ENCODE measurements at places on chromosomes 5 and 9. TPM values are rescaled to one million over a fixed set of nuclear protein-coding genes. Genes with fewer than 3 reads are reported as not detected.

DNA sequence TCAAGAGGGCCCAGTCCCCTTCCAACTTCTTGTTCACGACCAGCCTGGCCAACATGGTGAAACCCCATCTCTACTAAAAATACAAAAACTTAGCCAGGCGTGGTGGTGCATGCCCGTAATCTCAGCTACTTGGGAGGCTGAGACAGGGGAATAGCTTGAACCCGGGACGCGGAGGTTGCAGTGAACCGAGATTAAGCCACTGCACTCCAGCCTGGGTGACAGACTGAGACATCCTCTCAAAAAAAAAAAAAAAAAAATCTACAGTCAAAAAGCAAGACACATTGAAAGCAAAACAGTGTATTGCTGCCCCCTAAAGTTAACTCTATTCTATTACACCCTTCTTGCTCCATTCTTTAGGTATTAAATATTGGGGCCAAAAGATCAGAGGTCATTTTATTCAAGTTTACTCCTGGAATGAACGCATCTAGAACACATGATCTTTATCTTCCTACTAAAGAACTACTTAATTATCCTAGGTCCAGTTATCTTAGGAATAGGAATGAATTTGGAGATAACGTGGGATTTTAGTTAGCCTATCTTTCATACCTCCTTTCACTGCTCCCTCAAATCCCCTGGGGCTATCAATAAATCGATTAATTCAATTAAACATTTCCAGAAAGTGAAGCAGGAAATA is 2.4 kb downstream of the ATG12 start:
- DNase-seq: peak; percentile 78
- H3K36me3 ChIP-seq: peaks cover 7% of the 10 kb centered on the region
- no peaks in the 10 kb centered on the region for H3K27me3 ChIP-seq
- H3K27ac ChIP-seq: no peak overlapping the region
- H3K4me3 ChIP-seq: no peak overlapping the region

DNA sequence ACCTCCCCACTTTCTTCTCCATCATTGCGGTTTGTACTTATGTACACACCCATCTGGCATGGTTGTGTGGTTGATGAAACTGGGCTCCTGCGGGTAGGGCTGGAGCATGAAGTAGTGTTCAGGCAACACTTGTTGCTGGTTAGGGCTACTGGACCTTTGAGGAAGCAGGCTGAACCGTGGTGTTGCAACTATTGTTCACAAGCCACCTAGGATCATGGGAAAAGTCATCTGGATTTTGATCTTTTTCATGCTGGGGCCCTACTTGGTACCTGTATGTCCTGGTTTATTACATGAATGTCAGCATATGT is 40.1 kb upstream of the TIFAB start:
- H3K27ac ChIP-seq: no peak overlapping the region
- no peaks in the 10 kb centered on the region for H3K36me3 ChIP-seq
- peaks cover 54% of the 10 kb centered on the region for H3K27me3 ChIP-seq
- H3K4me3 ChIP-seq: no peak overlapping the region
- no peak for DNase-seq

DNA sequence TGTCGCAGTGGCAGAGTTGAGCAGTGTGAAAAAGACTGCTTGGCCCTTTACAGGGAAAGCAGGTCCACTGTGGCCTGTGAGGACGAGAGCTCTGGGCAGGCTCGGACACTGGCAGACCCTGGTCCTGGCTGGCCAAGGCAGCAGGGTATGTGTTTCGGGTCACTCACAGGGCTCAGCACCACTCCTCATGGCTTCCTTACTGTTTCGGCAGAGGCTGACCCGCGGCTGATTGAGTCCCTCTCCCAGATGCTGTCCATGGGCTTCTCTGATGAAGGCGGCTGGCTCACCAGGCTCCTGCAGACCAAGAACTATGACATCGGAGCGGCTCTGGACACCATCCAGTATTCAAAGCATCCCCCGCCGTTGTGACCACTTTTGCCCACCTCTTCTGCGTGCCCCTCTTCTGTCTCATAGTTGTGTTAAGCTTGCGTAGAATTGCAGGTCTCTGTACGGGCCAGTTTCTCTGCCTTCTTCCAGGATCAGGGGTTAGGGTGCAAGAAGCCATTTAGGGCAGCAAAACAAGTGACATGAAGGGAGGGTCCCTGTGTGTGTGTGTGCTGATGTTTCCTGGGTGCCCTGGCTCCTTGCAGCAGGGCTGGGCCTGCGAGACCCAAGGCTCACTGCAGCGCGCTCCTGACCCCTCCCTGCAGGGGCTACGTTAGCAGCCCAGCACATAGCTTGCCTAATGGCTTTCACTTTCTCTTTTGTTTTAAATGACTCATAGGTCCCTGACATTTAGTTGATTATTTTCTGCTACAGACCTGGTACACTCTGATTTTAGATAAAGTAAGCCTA is 15.7 kb downstream of the SQSTM1 start:
- no peak overlapping the region for H3K4me3 ChIP-seq
- no peak for DNase-seq
- no peak overlapping the region for H3K27ac ChIP-seq

DNA sequence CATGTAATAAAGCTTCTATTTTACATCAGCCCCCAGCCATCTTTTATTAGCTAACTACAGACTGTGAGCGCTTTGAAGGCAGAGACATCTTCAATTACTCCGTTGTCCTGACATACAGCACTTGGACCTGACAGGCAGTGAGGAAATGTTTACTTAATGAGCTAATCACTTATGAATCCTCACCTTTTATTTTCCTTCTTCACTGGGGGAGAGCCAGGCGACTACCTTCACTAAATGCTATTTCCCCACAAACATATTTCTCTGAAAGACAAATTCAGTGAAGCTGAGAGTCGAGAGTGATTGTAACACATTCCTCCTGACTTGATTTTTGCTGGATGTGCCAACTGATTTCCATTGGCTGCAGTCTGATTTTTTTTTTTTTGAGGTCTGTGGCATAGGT is 192.1 kb upstream of the CLINT1 start:
- no peak for DNase-seq
- H3K4me3 ChIP-seq: no peak overlapping the region

- H3K36me3 ChIP-seq: no peaks in the 10 kb centered on the region
- H3K4me1 ChIP-seq: no peaks in the 10 kb centered on the region
- H3K4me3 ChIP-seq: no peak overlapping the region
- peaks cover 5% of the 10 kb centered on the region for H3K27me3 ChIP-seq
- no peak overlapping the region for H3K27ac ChIP-seq
These were observed 167.8 kb downstream of the OLFM1 start for GRCh38 chr9:135255033-135255840.

GRCh38 chr5:72494623-72495124 is 12.5 kb downstream of the ZNF366 start:
- no peak overlapping the region for H3K4me3 ChIP-seq
- H3K27ac ChIP-seq: no peak overlapping the region
- no peaks in the 10 kb centered on the region for H3K36me3 ChIP-seq
- no peaks in the 10 kb centered on the region for H3K4me1 ChIP-seq

- no peaks in the 10 kb centered on the region for H3K4me1 ChIP-seq
- DNase-seq: no peak
- H3K36me3 ChIP-seq: peaks cover 99% of the 10 kb centered on the region
- no peaks in the 10 kb centered on the region for H3K27me3 ChIP-seq
These were observed 21.9 kb upstream of the SEC16A start for GRCh38 chr9:136504512-136505348.

DNA sequence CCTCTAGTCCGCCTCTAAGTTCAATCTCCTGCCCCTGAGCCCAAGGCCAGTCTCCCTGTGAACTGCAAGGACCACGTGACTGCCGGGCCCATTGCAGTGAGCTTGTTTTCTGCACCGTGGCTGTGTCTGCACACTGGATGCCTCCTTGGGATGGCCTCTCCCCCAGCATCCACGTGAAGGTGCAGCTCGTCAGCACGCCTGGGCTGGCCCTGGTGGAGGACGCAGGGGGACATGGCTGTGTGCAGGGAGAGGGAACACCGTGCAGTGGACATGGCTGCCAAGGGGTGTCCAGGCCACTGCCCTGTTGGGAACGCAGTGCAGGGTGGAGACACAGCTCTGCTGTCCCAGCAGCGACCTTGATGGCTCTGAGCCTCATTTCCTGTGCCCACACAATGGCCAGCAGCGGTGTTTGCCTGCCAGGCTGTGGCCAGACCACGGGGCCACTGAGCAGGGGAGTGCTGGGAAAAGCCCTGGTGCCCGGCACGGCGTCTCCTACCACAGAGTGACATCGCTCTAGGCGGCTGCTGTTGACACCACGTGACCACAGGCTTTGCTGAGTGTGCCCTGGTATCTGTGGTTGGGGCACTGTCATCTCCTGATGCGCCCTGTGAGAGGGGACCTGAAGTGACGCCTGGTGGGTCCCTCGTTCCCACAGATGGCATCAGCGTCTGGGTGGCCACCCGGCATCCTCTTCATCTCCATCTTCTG is 26.9 kb upstream of the EXOC3 start:
- no peaks in the 10 kb centered on the region for H3K27me3 ChIP-seq
- no peaks in the 10 kb centered on the region for H3K4me1 ChIP-seq
- no peak overlapping the region for H3K4me3 ChIP-seq
- no peaks in the 10 kb centered on the region for H3K36me3 ChIP-seq

GRCh38 chr5:102863764-102864560 is 108.9 kb downstream of the PAM start:
- no peaks in the 10 kb centered on the region for H3K36me3 ChIP-seq
- H3K4me3 ChIP-seq: no peak overlapping the region
- DNase-seq: no peak
- H3K27ac ChIP-seq: no peak overlapping the region
- peaks cover 5% of the 10 kb centered on the region for H3K4me1 ChIP-seq
- no peaks in the 10 kb centered on the region for H3K27me3 ChIP-seq

DNA sequence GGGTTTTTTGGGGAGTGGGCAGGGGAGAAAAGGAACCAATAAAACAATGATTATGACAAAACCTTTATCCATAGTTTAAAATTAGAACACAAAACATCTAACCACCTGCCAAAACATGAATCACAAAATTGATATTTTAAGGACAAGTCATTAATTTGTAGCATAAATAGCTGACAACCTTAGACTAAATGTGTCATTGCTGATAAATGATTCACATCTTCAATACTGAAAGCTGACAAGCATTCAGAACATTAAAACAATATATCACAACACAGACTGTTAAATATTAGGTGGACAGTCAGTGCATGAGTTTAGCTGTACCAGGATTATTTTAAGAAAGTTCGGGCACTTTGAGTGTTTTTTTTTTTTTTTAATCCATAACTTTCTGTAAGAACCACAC is 71.5 kb downstream of the NR3C1 start:
- peaks cover 6% of the 10 kb centered on the region for H3K36me3 ChIP-seq
- no peaks in the 10 kb centered on the region for H3K4me1 ChIP-seq
- no peak overlapping the region for H3K27ac ChIP-seq
- H3K27me3 ChIP-seq: no peaks in the 10 kb centered on the region

GRCh38 chr9:70020217-70020616 is 23.4 kb upstream of the MAMDC2 start:
- no peak overlapping the region for H3K4me3 ChIP-seq
- no peaks in the 10 kb centered on the region for H3K4me1 ChIP-seq
- DNase-seq: no peak
- no peaks in the 10 kb centered on the region for H3K27me3 ChIP-seq
- no peaks in the 10 kb centered on the region for H3K36me3 ChIP-seq

- peaks cover 3% of the 10 kb centered on the region for H3K4me1 ChIP-seq
- peaks cover 12% of the 10 kb centered on the region for H3K36me3 ChIP-seq
- H3K27me3 ChIP-seq: no peaks in the 10 kb centered on the region
- no peak for DNase-seq
- no peak overlapping the region for H3K4me3 ChIP-seq
These were observed 84.6 kb downstream of the STARD4 start for GRCh38 chr5:111427762-111428161.

DNA sequence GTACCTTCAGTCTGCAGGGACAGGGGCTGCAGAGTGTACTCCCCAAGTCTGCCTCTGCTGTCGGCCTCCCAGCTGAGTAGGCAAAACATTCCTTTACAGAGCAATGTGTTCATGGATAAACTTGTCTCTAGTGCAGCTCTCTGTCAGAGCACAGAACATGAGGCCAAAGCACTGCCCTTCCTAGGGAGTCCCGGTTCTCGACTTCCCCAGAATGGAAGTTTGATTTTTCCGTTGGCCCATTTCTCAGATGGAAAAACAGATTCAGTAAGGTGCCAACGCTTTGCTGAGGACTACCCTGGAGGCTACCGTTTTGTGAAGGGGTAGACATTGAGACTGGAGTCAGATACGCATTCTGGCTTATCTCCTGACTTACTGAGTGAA is 422 bp upstream of the TRIM32 start:
- peak overlapping the region; percentile 62 for H3K4me3 ChIP-seq

DNA sequence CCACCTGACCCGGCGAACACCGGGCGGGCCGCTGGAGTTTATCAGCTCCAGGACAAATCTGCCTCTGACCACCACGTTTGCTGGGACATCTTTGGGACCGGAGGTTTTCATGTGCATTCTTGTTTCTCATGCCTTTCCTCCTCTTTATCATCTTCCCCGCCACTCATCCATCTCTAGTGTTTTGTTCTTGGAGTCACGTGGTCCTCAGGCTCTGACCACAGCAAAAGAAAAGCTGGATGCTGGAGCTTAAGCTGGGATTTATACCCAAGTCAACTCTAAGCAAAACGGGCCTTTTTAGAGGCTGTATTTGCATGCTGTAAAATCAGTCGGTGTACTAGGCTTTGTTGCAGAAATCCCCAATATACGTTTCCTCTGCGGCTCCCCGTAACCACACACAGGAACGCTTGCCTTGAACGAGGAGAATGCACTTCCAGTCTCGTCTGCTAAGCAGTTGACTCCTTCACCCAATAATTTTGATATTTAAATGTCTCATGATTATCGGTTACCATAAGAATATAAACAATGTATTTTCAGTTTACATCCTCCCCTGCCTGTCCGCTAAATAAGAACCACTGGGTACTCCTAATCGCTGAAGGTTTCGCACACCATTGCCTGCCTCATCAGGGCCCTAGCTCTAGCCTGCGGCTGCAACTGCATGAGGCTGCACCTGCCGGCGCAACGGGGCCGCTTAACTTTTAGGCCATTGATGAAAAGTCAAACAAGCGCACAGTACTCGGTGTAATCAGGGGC is 560 bp upstream of the NDUFS6 start:
- H3K4me1 ChIP-seq: peaks cover 13% of the 10 kb centered on the region
- peak overlapping the region; percentile 90 for H3K4me3 ChIP-seq
- DNase-seq: no peak
- H3K27me3 ChIP-seq: no peaks in the 10 kb centered on the region
- peaks cover 45% of the 10 kb centered on the region for H3K36me3 ChIP-seq

DNA sequence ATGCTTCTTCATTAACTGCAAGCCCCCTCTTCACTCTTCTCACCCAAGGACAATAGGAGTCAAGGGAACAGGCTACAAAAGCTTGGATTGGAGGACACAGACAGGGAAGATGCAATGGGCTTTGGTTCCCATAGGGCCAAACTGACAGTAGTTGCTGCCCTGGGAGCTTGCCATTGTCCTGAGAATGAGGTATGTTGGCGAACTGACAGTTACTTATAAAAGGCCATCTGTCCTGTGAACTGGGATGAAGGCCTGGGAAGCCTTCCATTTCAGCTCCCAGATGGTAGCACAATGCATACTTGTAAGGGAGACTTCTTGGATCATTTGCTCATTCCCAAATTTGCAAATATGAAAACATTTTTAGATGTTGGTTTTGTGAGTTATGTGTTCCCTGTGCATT is 88.9 kb downstream of the SNCAIP start:
- no peak overlapping the region for H3K4me3 ChIP-seq
- H3K27me3 ChIP-seq: no peaks in the 10 kb centered on the region
- no peak for DNase-seq
- no peak overlapping the region for H3K27ac ChIP-seq

The STPG3 gene
- 0.09 TPM for total RNA-seq

The PRRT1B gene
- not detected for total RNA-seq

The NOL6 gene
- total RNA-seq: 12.0 TPM

The BSPRY gene
- 2.3 TPM for total RNA-seq

The GPX8 gene
- total RNA-seq: 5.1 TPM

The PCDHAC2 gene
- 0.38 TPM for total RNA-seq

The TRIM36 gene
- 1.8 TPM for total RNA-seq
